ENCODE measurements at places on chromosomes 6 and 20. TPM values are rescaled to one million over a fixed set of nuclear protein-coding genes. Genes with fewer than 3 reads are reported as not detected.

The DNAAF9 gene
- total RNA-seq, result 17.2 TPM

The METTL24 gene
- 2.1 TPM for total RNA-seq

The CCDC28A gene
- total RNA-seq, result 9.7 TPM

The ADGRF4 gene
- 0.26 TPM for total RNA-seq

The BMP2 gene
- total RNA-seq, result 6.1 TPM

The ANKS1A gene
- 26.4 TPM for total RNA-seq

The NKX2-2 gene
- not detected for total RNA-seq

The ELOVL2 gene
- total RNA-seq, result 2.3 TPM

The GTSF1L gene
- not detected for total RNA-seq

The TUBB gene
- 276 TPM for total RNA-seq

The SAMD5 gene
- total RNA-seq, result 1.6 TPM

The SIRPB1 gene
- total RNA-seq, result 1.7 TPM

The SEC23B gene
- total RNA-seq, result 20.7 TPM

The EMILIN3 gene
- total RNA-seq, result 0.44 TPM

The MAP7 gene
- total RNA-seq, result 2.3 TPM

The B3GALT4 gene
- 7.5 TPM for total RNA-seq

The SLC22A23 gene
- total RNA-seq, result 4.3 TPM

The FRMD1 gene
- 0.79 TPM for total RNA-seq

The SMLR1 gene
- total RNA-seq, result not detected

The ERVFRD-1 gene
- not detected for total RNA-seq

The GPLD1 gene
- total RNA-seq, result 1.9 TPM

The MAD2L1BP gene
- total RNA-seq, result 32.3 TPM

The MTFR2 gene
- total RNA-seq, result 0.31 TPM

The TPBG gene
- total RNA-seq, result 5.3 TPM

All from left cardiac atrium (tissue), 4 donors.